ENCODE measurements at places on chromosomes 12 and 14. TPM values are rescaled to one million over a fixed set of nuclear protein-coding genes. Genes with fewer than 3 reads are reported as not detected.

DNA sequence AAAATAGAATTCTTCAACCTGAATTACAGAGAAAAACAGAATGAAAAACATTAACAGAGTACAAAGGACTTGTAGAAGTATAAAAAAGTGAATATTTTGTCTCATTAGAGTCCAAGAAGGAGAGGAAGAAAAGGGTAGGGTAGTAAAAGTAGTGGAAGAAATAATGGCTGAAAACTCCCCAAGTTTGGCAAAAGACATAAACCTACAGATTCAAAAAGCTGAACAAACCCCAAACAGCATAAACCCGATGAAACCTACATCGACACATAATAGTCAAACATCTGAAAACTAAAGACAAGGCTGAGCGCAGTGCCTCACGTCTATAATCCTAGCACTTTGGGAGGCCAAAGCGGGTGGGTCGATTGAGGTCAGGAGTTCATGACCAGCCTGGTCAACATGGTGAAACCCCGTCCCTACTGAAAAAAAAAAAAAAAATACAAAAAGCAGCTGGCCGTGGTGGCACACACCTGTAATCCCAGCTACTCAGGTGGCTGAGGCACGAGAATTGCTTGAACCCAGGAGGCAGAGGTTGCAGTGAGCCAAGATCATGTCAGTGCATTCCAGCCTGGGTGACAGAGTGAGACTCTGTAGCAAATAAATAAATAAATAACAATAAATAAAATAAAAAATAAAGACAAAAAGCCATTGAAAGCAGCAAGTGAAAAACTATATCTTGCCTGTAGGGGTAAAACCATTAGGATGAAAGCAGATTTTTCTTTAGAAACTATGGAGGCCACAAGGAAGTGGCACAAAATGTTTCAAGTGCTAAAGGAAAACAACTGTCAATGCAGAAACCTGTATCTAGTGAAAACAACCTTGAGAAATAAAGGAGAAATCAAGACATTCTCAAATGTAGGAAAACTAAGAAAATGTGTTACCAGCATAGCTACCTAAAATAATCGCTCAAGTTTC, 11.4 kb downstream of the TIMM9 start:
- DNase-seq = no peak

- DNase-seq = no peak
These were observed 90.7 kb upstream of the PTPRR start for GRCh38 chr12:71011261-71011660.

- peak; percentile 48 for DNase-seq
These were observed 101.9 kb downstream of the GAS2L3 start for GRCh38 chr12:100675432-100675831.

GRCh38 chr12:49976557-49976956, 3.8 kb downstream of the AQP6 start:
- DNase-seq = no peak

Gene MYF5
- polyA plus RNA-seq = 0.18 TPM

Measured in renal pelvis (tissue), 12 donors.